ENCODE measurements at places on chromosomes 16 and 17.

- DNase-seq = no peak
Observed at GRCh38 chr16:27234603-27235002, 31.3 kb downstream of the KDM8 start.

DNA sequence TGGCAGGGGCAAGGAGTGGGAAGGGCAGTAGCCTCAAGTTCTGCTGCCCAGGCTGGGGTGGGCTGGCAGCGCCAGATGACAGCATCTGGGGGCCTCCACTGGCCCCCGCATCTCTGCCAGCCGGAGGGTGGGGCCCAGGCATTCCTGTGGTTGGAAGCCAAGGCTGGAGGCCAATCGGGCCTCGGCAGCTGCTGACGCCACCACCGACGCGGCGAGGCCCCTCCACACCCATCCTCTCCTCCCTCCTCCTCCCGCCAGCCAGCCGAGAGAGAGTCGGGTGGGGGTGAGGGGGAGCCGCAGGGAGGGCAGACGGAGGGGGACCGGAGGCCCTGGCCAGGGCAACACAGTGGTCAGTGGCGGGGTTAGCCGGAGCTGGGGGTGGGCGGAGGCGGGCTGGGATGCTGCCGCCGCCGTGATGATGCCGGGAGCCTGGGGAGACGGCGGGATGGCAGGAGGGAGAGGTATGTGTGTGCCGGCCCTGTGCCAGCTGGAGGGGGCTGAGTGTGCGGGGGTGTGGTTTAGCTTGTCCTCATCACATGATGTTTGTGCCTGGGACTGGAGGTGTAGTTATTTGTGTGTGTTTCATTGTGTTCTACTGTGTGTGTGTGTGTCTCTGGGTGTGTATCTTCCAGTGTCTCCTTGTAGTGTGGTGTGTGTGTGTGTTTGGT lies 36.6 kb downstream of the ARHGAP23 start:
- peak; percentile 82 for DNase-seq

- no peak for DNase-seq
Observed at GRCh38 chr16:84446084-84446483, 58.4 kb downstream of the MEAK7 start.

- no peak for DNase-seq
Observed at GRCh38 chr17:76250141-76250540, 9.8 kb upstream of the RNF157 start.

DNA sequence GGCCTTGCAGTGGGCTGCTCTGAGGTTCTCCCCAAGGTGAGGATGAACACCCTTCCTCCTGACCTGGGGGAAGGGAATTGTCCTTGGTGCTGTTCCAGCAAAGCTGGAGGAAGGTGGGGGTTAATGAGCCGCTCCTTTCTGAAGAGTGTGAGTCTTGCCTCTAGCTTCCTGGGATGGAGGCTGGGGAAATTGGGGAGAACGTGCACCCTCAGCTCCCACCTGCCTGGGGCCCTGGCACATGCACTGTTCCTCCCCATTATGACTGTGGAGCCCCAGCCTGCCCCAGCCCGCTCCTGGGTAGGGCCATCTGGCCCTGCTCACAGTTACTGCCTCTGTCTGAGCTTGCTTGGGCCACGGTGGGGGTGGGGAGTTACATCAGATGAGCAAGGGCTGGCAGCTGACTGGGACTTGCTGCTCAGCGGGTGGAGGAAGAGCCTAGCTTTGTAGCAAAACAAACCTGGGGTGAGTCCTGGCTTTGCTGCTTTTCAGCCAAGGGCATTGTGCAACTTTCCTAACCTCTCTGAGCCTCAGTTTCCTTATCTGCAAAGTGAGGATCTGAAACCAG lies 11.1 kb downstream of the TNS4 start:
- DNase-seq = no peak

DNA sequence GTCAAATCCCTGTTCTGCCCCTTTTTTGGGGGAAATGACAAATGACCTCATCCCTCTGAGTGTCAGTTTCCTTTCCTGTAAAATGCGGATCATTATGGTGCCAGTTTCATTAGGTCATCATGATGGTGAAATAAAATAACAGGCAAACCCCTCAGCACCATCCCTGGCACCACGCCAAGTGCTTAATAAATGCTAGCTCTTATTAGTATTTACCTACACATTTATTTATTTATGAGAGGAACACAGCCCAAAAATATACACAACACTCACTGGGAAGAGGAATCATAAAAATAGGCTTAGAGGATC lies 28.6 kb upstream of the GPRC5B start:
- no peak for DNase-seq

- no peak for DNase-seq
Observed at GRCh38 chr17:75757086-75757681, 7.8 kb downstream of the GALK1 start.

DNA sequence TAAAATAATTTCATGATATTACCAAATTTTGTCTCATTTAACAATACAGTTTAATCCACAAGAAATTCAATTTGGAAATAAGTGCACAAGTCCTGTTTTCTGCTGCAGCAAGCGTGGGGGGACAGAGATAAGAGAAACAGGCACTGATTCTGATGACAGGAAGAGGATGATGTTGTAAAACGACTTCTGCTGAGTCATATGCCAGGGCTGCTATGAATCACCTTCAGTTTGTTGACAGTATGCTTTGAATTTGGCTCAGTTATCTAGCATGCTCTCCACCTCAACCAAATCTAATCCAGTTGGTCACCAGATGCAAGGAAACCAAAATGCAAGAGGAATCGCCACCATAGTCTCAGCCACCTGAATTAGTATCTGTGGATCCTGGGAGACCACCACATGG lies 244.1 kb upstream of the MON1B start:
- no peak for DNase-seq

- no peak for DNase-seq
Observed at GRCh38 chr16:28188085-28188916, 23.5 kb downstream of the XPO6 start.

DNA sequence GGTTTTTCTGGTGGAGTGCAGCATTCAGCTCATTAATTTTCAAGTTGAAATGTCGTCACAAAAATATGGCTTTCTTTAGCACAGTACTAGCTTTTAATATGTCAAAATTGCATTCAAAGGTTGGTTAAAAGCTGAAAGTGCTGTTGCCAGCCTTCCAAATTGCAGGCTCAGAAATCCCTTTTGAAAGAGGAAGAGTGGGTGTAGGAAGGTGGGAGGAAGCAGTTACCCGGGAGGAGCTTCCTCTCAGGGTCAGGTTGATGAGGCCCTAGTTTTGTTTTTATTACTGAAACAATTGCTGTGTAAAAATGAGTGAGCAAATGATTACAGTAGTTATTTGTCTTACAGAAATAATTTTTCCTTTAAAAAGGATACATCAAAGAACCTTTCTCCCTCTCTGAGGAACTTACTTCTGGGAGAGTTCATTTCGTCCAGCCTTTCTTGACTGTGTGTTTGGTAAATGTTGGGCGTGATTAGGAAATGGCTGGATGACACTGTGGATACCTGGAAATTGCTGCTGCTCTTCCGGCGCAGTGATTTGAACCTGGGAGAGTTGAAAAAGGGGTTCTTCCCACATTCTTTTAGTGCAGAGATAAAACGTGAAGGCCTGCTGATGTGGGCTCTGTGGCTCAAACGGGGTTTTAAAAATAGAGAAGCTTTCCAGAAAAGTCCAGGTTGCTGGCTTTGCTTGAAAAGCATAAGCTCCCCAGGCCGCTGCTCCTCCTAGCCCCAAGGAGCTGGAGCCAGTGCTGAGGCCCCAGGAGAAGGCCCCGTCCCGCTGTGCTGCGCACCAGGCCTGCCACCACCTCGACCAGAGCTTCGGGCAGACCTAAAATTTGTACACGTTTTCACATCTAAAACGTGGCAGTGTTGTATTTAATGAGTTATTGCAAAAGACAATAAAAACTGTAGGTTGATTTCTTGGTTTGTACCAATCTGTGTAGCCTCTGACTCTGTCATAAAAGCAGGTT lies 41.7 kb downstream of the SEC14L1 start:
- DNase-seq = no peak

DNA sequence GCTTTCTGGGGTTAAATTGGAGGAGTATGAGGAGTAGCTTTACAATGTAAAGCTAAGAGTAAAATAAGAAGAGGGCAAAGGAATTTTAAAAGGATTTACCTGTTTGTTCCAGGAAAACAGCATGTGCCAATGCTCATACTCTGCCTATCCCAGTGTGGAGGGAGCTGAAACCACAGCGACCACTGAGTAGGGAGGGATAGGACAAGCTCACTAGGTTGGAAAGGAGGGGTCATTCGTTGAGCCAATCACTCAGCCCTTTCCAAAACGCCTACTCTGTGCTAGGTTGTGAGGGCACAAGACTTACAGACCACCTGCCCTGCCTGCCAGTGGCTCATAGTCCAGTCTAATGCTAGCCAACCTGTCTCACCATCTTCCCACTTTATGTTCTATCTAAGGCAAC lies 1.1 kb upstream of the DNAJC7 start:
- no peak for DNase-seq

- no peak for DNase-seq
Observed at GRCh38 chr16:1876468-1876867, 4.5 kb upstream of the MEIOB start.

DNA sequence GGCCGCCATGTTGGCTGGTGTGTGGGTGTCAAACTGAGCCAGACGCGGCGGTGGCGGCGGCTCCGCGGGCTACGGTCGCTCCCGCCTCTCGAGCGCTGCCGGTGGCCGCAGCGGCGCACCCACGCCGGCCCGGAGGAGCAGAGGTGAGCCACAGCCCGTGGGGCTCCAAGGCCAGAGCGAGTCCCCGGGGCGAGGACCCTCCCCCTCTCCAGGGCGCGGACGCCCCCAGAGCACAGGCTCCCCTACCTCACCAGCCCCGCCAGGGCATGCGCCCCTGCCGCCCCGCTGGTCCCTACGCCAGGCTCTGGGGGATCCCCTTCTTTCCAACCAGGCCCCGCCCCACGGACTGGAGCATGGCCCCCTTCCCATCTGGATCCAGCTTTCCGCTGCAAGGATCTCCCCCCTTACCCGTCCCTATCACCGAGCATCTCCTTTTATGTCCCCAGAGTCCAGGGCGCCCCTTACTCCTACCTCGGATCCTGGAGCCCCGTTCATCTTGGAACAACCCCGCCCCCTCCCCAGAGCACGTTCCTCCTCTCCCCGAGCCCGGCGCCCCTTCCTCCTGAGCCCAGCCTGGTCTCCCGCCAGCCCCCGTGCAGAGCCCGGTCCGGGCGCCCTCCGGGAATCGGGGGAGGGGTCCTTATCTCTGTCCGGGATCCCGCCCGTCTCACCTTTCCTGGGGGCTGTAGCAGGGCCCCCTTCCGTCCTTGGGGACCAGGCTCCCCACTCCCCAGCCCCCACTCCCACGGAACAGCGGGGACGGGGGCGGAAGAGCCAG lies 412 bp downstream of the EPN2 start:
- no peak for DNase-seq

GRCh38 chr16:75383141-75383540 lies 50.2 kb downstream of the CFDP1 start:
- no peak for DNase-seq

GRCh38 chr17:6903326-6903900 lies 71.9 kb upstream of the TEKT1 start:
- DNase-seq = no peak

DNA sequence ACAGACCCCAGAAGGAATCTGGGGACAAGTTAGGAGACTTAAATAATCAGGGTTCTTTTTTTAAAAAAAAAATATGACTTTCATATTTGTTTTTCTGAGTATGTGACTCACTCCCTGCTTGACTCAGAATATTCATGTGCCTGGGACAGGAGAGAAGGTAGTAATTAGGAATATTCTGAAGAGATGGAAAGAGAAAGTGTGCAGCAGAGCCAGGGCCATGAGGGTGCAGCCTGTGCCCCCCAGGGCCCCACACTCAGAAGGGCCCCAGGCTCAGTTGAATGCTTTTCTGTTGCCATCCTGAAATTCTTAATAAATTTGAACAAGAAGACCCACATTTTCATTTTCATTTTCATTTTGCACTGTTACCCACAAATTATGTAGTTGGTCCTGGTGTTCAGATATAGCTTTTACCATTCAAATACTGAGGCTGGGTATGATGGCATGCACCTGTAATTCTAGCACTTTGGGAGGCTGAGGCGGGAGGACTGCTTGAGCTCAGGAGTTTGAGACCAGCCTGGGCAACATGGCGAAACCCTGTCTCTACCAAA lies 11.5 kb upstream of the LONP2 start:
- DNase-seq = no peak

DNA sequence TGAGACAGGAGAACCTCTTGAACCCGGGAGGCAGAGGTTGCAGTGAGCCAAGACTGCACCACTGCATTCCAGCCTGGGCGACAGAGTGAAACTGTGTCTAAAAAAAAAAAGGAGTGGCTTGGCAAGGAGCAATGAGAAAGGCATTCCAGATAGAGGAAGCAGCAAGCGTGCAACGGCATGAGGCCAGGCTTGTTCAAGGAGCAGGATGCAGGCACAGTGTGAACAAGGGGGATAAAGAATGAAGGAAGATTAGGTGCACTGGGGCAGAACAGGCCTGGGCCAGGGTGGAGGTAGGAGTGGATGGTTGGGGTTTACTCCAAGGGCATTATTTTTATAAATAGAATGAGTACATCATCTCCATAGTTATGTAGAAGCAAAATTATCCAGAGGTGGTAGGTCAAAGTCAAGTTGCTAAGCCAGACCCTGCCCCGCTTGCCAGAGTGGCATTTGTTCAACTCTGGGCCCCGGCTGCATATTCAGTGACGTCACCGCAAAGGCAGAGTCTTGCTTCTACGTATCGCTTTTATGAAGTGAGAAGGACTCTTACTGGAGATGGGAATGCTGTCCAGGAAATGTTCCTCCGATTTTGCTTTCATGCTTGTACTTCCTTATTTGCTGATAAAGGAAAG lies 100.2 kb downstream of the KATNIP start:
- DNase-seq = no peak

GRCh38 chr17:47315451-47316266 lies 8.1 kb upstream of the EFCAB13 start:
- DNase-seq = peak; percentile 12

GRCh38 chr17:37614391-37614790 lies 5.2 kb upstream of the SYNRG start:
- DNase-seq = no peak

- DNase-seq = no peak
Observed at GRCh38 chr17:68927516-68927915, 27.7 kb downstream of the ABCA8 start.

GRCh38 chr16:88194397-88195268 lies 188.1 kb upstream of the ZNF469 start:
- no peak for DNase-seq

GRCh38 chr17:77898521-77899434 lies 59.7 kb upstream of the TNRC6C start:
- DNase-seq = no peak

- DNase-seq = no peak
Observed at GRCh38 chr17:57534863-57535248, 210.2 kb downstream of the CCDC182 start.

All from T1000 (cell line).